ENCODE measurements at places on chromosomes 3 and 15.

DNA sequence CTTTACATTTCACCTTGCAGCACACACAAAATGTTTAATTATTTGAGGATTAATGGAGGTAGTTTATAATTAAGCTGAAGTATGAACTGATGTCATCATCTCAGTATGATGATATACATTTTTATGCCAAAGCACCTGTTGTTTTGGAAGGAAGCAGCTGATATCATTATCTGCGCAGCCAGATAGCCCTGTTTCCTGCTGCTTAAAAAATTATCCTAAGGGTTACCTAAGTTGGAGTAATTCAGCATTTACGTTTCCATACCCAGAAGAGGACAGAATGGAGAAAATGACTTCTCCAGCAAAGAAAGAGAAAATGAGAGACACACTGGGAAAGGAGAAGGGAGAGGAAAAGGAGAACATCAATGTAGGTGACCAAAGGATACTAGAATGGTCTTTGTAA is 370.3 kb upstream of the PLSCR5 start:
- DNase-seq = no peak

DNA sequence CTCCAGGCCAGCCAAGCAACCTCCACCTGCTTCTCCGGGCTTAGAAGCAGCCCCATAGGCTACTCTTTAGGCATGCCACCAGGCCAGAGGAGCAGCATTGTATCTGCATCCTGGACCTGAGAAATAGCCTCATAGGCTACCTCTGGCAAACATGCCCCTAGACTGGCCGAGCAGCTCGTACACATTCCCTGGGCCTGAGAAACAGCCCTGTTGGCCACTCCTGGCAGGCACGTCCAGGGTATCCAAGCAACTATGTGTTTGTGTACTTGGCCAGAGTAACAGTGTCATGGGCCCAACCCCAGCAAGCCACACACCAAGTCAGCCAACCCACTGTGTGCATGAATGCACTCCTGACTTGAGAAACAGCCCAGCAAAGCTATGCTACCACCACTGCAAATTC is 498.7 kb upstream of the CDIN1 start:
- DNase-seq = no peak

DNA sequence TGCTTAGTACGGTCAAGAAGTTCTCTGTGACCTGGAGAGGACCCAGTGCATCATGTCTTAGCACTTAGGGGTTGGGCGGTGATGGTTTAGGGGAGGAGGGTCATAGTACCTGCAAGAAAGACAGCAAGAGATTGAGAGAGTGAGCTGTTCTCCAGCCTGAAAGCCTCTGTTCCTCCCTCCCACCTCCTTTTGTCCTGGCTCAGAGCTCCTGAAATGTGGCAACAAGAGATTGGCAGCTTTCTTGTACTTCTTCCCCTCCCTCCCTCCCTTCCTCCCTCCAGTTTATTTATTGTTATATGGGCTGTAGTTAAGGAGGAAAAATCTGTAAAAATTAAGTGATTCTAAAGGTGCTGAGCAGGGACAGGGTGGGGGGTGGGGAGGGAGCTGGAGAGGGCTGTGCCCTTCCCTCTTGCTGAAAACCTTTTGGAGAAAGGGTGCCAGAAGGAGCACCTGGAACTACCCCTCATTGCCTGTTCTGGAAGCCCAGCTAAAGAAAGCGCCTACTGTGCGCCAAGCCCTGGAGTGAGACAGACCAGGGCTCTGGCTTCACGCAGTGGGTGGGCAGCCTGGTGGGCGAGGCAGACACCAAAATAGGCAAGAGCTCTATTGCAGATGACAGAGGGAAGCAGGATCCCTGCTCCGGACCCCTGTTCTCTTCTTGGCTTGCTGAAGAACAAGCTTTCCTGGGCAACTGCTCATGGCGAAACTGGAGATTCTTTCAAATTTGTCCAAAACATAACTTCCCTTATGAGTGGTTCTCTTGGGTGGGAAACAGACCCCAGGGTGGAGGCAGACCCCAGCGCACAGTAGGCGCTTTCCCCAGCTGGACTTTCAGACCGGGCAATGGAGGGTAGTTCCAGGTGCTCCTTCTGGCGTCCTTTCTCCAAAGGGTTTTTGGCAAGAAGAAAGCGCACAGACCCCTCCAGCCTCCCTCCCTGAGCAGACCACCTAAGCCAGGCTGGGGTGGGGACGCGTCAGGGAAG is 35.6 kb downstream of the LINGO1 start:
- no peak for DNase-seq

DNA sequence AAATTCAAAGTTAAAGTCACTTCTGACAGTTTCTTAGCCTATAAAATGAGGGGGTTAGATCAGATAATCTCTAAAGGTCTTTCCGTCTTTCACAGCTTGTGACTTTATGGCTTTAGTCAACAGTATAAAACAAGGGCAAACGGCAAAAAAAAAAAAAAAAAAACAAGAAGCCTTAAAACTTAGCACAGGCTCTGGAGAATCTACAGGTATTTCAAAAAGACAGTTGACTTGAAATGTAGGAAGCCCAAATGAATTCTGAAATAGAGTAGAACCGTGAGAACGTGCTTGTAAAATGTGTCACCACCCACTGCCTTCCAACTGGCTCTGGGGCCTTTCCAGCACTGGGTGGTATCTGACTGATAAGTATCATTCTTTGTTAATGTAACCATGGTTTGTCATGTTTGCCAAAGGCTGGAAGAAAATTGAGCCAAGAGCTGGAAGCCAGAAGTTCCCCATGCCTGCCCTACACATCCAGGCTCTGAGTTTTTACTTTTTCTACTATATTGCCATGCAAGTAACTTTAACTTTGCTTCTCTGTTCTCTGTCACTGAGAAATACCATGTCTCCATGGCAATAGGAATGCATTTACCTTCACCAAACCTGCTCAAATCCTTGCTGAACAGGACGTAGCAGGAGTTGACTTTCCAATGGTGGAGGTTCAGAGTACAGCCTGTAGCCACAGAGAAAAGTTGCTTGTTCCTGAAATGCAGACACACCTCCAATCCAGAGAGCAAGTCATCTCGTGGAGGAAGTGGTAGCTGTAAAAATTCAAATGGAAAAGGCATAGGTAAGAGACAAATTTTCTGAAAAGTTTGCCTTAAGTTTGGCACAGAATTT is 35.8 kb upstream of the THSD4 start:
- DNase-seq = no peak

GRCh38 chr15:93111451-93111850 is 22.4 kb upstream of the RGMA start:
- no peak for DNase-seq

DNA sequence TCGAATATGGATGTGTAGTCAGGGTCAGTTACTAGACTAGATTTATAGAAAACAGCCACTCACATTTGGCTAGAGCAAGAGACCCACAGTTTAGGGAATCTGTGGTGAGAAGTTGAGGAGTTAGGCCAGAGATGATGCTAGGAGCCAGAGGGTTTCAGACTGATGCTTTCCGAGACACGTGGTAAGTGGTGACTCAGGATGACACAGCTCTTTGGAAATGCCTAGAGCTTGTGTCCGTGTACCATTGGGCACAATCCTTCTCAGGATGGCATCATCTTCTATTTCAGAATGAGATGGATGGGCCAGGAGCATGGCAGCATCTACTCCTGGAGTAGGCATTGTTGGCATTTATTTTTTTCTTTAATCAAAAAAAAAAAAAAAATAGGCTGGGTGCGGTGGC is 28.5 kb downstream of the PTPRG start:
- no peak for DNase-seq

- no peak for DNase-seq
These were observed 23.9 kb upstream of the SLTM start for GRCh38 chr15:58957101-58957973.

All from stimulated activated CD8-positive, alpha-beta memory T cell treated with anti-CD3 and anti-CD28 coated beads, Interleukin-15, amount 100 ng/mL, for 4 hours (primary cell).